Lower leg skin (tissue), 4 donors: ENCODE measurements at places on chromosomes 3 and 15.

GRCh38 chr15:48705381-48705780 is 59.9 kb upstream of the FBN1 start:
- no peak for DNase-seq

DNA sequence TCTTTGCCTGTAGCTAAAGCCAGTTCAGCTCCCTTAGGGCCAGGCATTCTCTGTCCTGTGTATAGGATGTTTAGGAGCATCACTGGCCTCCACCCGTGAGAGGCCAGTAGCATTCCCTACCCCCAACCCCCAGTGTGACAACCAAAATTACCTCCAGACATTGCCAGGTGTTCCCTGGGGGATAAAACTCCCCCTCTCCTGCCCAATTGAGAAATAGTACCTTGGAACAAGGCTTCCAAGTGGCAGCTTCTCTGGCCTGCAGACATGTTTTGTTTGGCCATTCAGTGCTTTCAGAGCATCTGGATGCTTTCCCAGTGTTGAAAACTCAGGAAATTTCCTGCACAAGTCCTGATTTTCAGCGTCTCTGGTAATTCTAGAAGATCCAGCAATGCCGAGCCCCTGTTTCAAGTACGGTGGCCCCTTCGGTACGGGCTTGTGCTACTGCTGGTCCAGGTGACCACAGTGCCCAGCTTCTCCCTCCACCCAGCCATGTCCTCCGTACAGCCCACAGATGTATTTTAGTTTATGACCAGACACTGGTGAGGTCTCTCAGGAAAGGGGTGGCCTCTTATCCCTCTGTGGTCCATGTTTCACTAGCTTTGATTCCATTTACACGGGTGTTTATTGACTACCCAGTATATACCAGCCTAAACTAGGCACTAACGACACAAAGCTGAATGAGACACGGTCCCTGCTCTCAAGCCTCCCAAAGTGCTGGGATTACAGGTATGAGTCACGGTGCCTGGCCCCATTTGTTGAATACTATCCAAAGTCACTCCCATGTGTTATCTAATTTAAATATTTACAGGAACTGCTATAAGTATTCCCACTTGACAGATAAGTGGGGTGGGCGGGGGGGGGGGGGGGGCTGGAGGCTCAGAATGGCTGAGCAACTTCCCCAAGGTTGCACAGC is 125.4 kb upstream of the RAD18 start:
- DNase-seq, result peak; percentile 62

- DNase-seq, result no peak
These were observed 71.0 kb upstream of the MDFIC2 start for GRCh38 chr3:70383360-70383831.

GRCh38 chr15:20341901-20342600 is 199.5 kb downstream of the GOLGA6L6 start:
- DNase-seq, result peak; percentile 97

DNA sequence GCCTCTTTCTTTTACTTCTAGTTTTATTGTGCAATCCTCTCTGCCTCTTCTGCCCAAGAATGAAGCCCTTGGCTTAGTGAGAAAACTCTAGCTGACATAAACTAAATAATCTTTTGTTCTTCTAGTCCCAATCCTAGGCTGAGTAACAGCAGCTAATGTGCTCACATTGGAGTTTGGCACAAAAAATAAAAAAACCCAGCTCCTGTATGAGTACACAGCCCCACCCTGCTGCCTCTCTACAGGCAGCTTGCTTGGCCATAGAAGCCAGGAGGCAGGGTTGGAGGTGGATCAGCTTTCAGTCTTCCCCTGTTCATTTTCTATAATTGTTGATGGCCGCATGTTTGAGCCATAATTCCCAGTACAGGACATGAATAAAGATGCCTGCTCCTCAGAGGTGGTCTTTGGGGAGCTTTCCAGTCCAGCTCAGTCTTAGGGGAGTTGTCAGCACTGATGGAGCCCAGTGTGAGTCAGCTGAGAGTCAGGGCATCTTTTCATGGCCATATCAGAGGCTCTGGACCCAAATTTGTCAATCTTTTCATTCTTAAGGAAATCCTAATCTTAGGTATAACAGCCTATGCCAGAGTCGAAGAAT is 46.7 kb downstream of the RTP1 start:
- DNase-seq, result no peak

DNA sequence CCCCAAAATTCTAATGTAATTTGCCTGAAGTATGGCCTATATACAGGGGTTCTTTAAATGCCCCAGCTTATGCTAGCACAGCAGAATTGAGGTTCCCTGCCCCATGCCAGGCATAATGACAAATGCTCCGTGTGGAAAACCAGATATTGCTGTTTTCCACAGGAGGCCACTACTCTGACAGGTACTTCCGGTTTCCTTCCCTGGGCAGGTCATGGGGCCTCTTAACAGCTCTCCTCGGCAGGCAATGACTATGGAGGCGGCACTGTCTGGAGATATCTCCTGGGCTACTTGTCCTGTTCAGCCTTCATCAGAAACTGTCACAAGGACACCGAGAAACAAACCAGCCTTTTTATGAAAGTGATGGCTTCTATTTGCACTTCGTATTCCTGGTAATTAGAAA is 54.8 kb downstream of the SLC7A14 start:
- no peak for DNase-seq

GRCh38 chr3:180947761-180948390 is 35.4 kb downstream of the FXR1 start:
- DNase-seq, result no peak

- no peak for DNase-seq
These were observed 229.5 kb downstream of the SOX2 start for GRCh38 chr3:181941250-181941649.

GRCh38 chr3:125670945-125671344 is 75.6 kb upstream of the OSBPL11 start:
- DNase-seq, result no peak
